Inflammatory macrophage treated with lipopolysaccharide for 1 hour (primary cell): ENCODE measurements at places on chromosomes 1 and 21.

- DNase-seq = no peak
These were observed 29.1 kb downstream of the THRAP3 start for GRCh38 chr1:36253161-36253862.

DNA sequence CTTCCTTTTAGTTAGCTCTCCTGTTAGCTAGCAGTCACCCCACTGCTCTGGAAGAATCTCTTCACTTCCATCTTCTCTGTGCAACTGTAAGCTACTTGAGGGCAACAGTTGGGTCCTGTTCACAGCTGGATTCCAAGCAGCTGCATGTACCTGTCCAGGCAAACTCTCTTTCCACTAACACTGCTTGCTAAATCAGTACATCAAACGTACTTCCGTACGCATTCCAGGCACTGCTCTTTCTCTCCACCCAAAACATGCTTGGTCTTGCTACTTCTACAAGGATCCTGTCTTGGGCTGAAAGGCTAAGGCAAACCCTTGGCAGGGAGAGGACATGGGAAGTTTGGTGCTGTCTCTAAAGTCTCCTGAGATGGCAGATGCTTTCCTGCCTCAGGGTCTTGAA, 139.2 kb upstream of the CACNA1E start:
- DNase-seq = no peak

DNA sequence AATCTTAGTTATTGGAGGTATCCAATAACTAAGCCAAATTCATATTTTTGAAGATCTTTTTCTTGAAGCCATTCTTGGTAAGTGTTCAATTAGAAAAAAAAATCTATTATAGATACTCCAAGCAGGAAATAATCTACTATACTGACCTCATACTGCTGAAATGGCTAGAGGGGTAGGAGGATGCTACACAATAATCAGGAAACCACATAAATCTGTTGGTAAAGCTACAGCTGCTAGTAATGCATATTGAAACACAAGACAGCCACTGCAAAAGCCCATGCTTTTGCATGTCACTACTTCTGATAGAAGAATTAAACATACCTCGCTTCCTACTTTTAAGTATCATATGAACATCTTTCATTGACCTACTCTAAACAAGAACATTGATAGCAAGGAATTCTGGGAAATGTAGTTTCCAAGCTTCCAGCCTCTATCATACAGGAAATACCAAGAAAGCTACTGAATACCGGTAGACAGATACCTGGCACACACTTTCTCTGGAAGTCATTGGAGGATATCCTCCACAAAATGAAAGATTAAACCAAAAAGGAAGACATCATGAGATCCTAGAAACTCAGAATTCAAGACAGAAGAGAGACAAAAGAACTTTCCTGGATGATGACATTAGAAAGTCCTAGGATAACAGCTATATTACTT, 103.0 kb upstream of the VAV3 start:
- no peak for DNase-seq

DNA sequence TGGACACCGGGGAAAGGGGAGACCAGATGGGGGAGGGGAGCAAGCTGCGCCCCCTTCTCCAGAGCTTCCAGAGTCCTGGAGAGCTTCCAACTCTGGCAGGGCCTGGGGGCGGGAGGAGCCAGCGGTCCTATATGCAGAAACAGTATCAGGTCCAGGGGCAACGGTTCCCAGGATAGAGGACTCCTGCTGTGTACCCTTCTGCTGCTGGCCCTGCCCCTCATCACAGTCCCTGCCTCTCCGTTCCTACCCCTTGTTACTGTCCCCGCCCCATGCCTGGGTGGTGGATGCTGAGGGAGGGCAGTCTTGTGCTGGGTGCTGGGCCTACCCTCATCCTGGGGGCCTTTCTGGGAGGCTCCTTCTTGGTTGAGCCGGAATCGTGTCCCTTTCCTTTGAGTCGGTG, 19.2 kb upstream of the PEX10 start:
- no peak for DNase-seq

GRCh38 chr1:209835782-209836298, 8.1 kb downstream of the UTP25 start:
- no peak for DNase-seq

DNA sequence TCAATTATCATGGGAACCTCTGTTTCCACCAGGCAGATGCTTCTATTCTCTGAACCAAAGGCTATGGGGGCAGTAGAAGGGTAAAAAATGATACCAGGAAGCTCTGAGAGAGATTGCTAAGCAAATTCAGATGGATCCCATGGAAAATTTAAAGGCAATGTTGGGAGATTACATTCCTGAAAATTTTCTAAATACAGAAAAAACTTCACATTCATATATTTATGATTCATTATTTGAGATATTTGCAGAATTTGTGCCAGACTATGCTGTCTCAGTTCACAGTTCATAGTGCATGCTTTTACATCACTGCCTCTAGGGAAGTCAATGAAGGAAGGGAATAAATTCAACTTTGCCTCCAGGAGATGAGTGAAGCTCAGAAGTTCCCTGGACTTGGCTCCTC, 57.5 kb downstream of the KCNT2 start:
- DNase-seq = no peak

GRCh38 chr1:3170561-3171453, 101.8 kb downstream of the PRDM16 start:
- peak; percentile 5 for DNase-seq

DNA sequence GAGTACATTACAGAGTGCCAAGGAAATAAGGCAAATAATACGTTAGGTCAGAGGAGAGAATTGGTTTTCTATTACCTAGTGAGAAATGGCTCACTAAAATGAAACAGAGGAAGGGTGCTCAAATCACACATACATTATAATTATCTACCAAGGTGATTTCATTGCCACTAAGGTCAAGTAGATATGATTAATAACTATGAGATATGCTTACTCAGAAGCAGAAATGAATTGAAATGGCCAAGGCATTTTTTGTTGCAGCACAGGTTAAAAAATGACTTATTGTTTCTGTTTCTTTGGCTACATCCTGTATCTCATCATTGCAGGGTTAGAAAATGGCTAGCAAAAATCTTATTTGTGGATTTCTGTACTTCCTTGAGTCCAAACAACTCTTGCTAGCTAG, 154.5 kb upstream of the GORAB start:
- no peak for DNase-seq

DNA sequence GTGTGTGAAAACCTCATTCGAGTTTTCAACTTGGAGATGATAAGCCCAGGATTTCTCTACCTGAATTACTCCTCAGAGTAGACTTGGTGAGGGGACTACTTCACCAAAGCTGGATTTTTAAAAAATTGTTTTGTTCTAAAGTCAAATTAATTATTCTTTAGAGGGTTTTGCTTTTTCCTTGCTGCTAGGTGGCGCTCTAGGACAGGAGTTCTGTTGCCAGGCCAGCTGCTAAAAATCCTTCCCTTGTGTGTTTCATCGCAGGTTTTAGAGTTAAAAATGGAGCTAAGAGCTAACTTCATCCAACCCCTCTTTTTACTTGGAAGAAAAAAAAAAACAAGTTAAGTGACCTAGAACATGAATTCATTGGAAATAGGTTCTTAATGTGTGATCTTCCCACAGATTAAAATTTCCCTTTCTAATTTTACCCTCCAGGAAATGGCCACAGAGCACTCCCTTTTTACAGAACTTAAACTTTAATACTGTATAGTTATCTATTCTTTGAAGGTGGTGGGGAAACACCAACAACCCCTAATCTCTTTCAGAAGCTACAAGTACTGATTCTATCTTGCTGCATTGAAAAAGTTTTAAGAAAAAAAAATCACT, 36.7 kb upstream of the FAM163A start:
- DNase-seq = peak; percentile 73

GRCh38 chr1:169999761-170000160, 74.7 kb downstream of the KIFAP3 start:
- DNase-seq = no peak

- DNase-seq = no peak
These were observed 187.3 kb upstream of the DMRTA2 start for GRCh38 chr1:50610563-50610962.

GRCh38 chr1:192588546-192588945, 13.0 kb downstream of the RGS1 start:
- no peak for DNase-seq

GRCh38 chr1:109295712-109296415, 10.9 kb downstream of the MYBPHL start:
- no peak for DNase-seq

GRCh38 chr1:87778896-87779295, 450.2 kb downstream of the LMO4 start:
- no peak for DNase-seq

- peak; percentile 31 for DNase-seq
These were observed 53.1 kb upstream of the TRIM67 start for GRCh38 chr1:231108516-231109302.

DNA sequence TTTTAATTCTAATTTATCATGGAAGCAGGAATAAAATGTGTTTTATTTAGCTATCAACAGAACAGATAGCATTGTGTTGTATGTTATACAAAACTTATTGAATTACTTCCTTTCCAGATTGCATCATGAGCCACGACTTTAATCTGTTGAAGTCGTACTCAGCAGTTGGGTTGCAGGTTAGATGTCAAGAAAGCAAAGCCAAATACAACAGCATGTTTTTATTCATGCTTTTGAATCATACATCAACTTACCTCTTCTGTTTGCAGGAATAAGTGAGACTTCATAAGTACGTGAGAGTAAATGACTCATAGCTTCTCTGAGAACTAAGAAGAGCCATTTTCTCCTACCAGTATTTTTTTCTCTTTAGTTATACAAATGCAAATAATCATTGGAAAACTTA, 110.8 kb upstream of the ADGRL4 start:
- no peak for DNase-seq

GRCh38 chr1:22186311-22186710, 43.4 kb upstream of the WNT4 start:
- DNase-seq = no peak

DNA sequence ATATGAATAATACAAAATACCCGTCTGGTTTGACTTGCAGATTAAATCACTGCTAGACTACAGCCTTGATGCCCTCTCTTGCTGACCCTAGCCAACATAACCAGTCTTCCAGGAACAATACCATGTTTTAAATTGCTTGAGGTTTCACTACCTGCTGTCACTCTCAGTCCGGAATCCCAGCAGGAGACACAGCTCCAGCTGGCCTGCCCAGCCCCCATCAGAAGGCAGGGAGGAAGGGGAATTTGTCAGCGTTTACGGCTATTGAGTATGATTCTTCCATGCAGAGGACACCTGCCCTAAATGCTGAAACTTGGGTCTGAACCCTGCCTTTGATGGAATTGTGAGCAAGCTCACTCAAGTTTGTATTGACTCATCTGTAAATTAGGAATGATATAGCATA, 33.0 kb downstream of the ZNF496 start:
- no peak for DNase-seq

GRCh38 chr21:36330904-36331303, 10.9 kb downstream of the MORC3 start:
- DNase-seq = no peak

GRCh38 chr1:102185260-102185659, 188.5 kb upstream of the OLFM3 start:
- no peak for DNase-seq

- DNase-seq = no peak
These were observed 27.8 kb upstream of the SLC19A1 start for GRCh38 chr21:45570071-45570470.

- no peak for DNase-seq
These were observed 48.8 kb downstream of the XPR1 start for GRCh38 chr1:180680558-180681144.

DNA sequence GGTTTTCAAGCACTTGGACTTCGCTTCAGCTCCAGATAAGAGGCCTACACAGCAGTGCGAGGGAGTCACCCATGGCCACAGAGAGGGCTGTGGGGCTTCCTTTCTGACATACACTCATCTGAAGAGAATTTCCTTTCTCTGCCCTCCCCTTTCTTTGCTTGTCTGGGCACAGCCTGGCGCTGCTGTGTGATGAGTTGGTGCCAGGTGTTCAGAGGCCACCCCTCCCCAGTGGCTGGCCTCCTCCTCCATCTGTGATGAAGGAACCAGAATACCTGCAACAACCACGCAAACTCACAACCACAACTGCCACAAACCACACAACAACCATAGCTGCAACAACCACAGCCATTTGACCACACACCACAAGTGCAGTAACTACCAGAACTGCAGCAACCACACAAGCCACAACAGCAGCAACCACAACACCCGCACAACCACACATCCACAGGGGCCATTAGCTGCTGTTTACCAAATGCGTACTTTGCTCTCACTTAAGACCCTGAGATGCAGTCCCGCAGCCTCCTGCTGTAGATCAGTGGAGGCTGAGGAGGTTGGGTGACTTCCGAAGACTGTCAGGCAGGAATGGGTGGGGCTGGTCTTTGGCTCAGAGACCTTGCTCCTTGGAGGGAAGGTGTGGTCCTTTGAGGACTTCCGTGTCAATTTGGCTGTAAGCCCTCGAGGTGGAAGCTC, 71.1 kb downstream of the IER5 start:
- DNase-seq = no peak

- no peak for DNase-seq
These were observed 36.0 kb downstream of the GPR3 start for GRCh38 chr1:27428316-27429028.

GRCh38 chr1:227929751-227930472, 17.8 kb downstream of the WNT9A start:
- no peak for DNase-seq

- no peak for DNase-seq
These were observed 46.8 kb downstream of the DESI2 start for GRCh38 chr1:244699741-244700140.

DNA sequence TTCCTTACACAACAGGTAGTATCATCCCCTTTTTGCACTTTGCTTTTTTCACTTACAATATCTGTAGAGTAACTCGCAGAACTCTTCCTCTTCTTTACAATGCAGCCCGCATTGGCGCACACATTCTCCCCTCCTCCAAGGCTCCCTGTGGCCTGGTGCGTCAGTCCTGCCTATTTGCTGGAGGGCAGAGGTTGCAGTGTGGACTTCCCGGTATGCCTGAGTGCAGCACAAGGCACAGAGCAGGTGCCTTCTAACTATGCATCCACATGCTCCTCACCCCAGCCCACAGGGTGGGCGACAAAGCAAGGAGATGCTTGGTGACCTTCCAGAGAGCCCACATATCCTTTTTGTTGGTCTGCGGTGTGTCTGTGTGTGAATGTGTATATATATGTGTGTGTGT, 53.3 kb downstream of the ARHGEF11 start:
- no peak for DNase-seq

DNA sequence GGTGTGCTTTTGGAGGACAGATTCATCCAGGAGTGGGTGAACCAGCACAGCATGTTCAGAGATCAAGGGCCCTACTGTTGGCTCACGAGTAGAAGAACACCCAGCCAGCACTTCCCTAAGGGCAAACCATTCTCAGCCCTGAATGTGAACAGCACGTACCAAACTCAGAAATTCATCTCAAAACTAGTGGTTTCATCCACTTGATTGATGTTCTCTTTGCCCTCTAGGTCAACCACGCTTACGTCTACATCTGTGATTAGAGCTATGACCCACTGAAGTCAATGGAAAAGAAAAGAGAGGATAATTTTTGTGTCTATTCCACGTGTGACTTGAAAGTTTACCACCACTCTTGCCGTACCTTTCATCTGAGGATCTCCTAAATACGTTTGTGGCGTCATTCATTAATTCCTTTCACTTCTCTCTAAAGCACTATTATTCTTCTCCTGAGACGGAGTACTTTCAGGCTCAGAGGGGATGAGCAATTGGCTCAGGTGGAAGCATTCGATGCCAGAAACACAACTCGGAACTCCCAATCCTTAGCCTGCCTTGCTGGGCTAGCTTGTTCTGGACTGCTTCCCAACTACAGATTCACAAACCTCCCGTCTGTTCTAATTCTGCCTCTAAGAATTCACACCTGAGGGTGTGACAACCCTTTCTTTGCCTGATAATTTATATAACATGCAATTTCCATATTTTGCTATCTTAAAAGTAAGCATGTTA, 57.3 kb upstream of the HIVEP3 start:
- DNase-seq = no peak

GRCh38 chr21:34343347-34343746, 20.5 kb upstream of the KCNE2 start:
- DNase-seq = no peak

GRCh38 chr1:243837907-243838535, 12.0 kb downstream of the AKT3 start:
- DNase-seq = no peak
